Activated CD4-positive, alpha-beta T cell treated with anti-CD3 and anti-CD28 coated beads, Interleukin-2, amount 10 ng/mL, durations not matched to agents 7 days and 5 days (primary cell): ENCODE measurements at places on chromosomes 5 and 9.

DNA sequence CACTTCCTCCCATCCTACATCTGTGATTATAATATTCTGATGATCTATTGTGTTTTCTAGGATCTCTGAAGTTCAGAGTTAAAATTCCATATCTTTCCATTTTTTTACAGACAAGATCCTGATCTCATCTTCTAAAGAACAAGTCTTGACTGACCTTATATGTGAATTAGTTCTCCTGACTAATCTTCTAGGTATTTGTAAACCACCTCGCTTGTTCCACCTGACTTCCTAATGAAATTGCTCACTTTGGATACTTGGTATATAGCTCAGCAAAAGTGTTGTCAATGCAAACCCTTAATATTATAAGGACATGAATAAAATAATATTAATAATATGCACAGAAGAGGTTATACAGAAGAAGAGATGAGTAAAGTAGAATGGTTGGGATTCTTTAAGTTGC, 68.2 kb upstream of the NR4A3 start:
- no peaks in the 10 kb centered on the region for H3K4me1 ChIP-seq
- H3K27me3 ChIP-seq, result peaks cover 22% of the 10 kb centered on the region
- H3K27ac ChIP-seq, result no peak overlapping the region
- no peaks in the 10 kb centered on the region for H3K36me3 ChIP-seq

GRCh38 chr5:157718519-157718918, 12.7 kb upstream of the THG1L start:
- no peak overlapping the region for H3K4me3 ChIP-seq
- no peaks in the 10 kb centered on the region for H3K27me3 ChIP-seq
- H3K36me3 ChIP-seq, result peaks cover 9% of the 10 kb centered on the region
- H3K4me1 ChIP-seq, result peaks cover 30% of the 10 kb centered on the region

DNA sequence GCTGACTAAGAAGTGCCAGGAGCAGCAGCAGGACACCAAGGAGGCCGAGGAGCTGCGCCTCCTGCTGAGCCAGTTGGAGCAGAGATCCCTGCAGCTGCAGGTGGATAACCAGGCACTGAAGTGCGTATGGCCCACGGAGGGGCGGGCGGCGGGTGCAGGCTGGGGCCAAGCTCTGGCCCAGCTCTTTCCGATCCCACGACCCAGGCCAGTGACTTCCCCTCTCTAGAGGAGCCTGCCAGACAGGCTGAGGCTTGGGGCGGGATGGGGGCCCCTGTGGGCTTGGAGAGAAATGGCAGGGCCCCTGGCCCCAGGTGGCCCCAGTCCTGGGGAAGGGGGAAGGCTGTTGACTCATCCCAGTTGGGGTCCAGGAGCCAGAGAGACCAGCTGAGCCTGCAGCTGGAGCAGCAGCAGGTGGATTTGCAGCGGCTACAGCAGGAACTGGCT, 3.6 kb downstream of the PTRH1 start:
- no peak overlapping the region for H3K4me3 ChIP-seq
- H3K36me3 ChIP-seq, result peaks cover 2% of the 10 kb centered on the region
- H3K27me3 ChIP-seq, result no peaks in the 10 kb centered on the region
- H3K27ac ChIP-seq, result no peak overlapping the region

- no peak for DNase-seq
- H3K36me3 ChIP-seq, result no peaks in the 10 kb centered on the region
- no peaks in the 10 kb centered on the region for H3K4me1 ChIP-seq
Observed at GRCh38 chr5:3330442-3330841, 265.2 kb upstream of the IRX1 start.

GRCh38 chr5:100846772-100847171, 56.3 kb downstream of the ST8SIA4 start:
- peaks cover 48% of the 10 kb centered on the region for H3K36me3 ChIP-seq
- H3K27me3 ChIP-seq, result no peaks in the 10 kb centered on the region
- no peak for DNase-seq

GRCh38 chr5:43075319-43076293, 35.5 kb upstream of the ANXA2R start:
- no peak overlapping the region for H3K4me3 ChIP-seq
- H3K27me3 ChIP-seq, result no peaks in the 10 kb centered on the region
- no peak for DNase-seq
- H3K4me1 ChIP-seq, result peaks cover 41% of the 10 kb centered on the region
- H3K36me3 ChIP-seq, result peaks cover 48% of the 10 kb centered on the region
- peak overlapping the region; percentile 63 for H3K27ac ChIP-seq

GRCh38 chr9:10003047-10003446, 609.8 kb downstream of the PTPRD start:
- DNase-seq, result no peak
- no peaks in the 10 kb centered on the region for H3K27me3 ChIP-seq
- no peaks in the 10 kb centered on the region for H3K36me3 ChIP-seq
- no peak overlapping the region for H3K27ac ChIP-seq
- H3K4me3 ChIP-seq, result no peak overlapping the region

- H3K36me3 ChIP-seq, result no peaks in the 10 kb centered on the region
- H3K4me3 ChIP-seq, result no peak overlapping the region
- no peaks in the 10 kb centered on the region for H3K4me1 ChIP-seq
- H3K27ac ChIP-seq, result no peak overlapping the region
- H3K27me3 ChIP-seq, result no peaks in the 10 kb centered on the region
Observed at GRCh38 chr9:37920471-37921167, 16.7 kb upstream of the SLC25A51 start.
